ENCODE measurements at places on chromosomes 1 and 21. TPM values are rescaled to one million over a fixed set of nuclear protein-coding genes. Genes with fewer than 3 reads are reported as not detected.

The PAX7 gene
- 0.07 TPM for total RNA-seq

- no peak for DNase-seq
Observed at GRCh38 chr1:149936992-149937705, 470 bp upstream of the MTMR11 start.

- DNase-seq, result no peak
Observed at GRCh38 chr1:192993426-192994085, 65.6 kb downstream of the UCHL5 start.

DNA sequence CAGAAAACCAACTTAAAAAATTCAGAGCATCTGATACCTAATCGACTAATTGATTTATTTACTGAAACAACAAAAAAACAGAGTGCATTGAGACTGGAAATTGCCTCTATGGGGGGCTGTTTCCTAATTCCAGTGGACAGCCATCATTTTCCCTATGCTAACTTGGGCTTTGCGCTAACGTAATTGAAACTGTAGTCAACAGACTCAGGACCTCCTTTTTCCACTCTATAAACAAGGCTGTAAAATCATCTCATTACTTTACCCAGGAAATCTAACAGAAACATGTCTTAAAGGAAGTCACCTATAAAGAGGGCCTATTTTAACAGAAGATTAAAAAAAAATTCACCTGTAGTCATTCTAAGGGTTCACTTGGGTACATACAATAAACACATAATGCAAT is 2.1 kb downstream of the ERG start:
- no peak for DNase-seq

The ADAMTS4 gene
- 12.3 TPM for total RNA-seq

The CD84 gene
- total RNA-seq, result not detected

GRCh38 chr1:112406771-112407170 is 10.8 kb downstream of the CTTNBP2NL start:
- DNase-seq, result no peak

GRCh38 chr1:192735298-192735915 is 73.4 kb upstream of the RGS2 start:
- no peak for DNase-seq

GRCh38 chr1:95551201-95551600 is 317.2 kb downstream of the RWDD3 start:
- DNase-seq, result no peak

GRCh38 chr1:220511179-220511578 is 16.8 kb upstream of the MARK1 start:
- no peak for DNase-seq

The S100A1 gene
- total RNA-seq, result 35.4 TPM

- no peak for DNase-seq
Observed at GRCh38 chr1:182335771-182336566, 55.6 kb downstream of the GLUL start.

The SPRR3 gene
- not detected for total RNA-seq

The DPT gene
- total RNA-seq, result not detected

DNA sequence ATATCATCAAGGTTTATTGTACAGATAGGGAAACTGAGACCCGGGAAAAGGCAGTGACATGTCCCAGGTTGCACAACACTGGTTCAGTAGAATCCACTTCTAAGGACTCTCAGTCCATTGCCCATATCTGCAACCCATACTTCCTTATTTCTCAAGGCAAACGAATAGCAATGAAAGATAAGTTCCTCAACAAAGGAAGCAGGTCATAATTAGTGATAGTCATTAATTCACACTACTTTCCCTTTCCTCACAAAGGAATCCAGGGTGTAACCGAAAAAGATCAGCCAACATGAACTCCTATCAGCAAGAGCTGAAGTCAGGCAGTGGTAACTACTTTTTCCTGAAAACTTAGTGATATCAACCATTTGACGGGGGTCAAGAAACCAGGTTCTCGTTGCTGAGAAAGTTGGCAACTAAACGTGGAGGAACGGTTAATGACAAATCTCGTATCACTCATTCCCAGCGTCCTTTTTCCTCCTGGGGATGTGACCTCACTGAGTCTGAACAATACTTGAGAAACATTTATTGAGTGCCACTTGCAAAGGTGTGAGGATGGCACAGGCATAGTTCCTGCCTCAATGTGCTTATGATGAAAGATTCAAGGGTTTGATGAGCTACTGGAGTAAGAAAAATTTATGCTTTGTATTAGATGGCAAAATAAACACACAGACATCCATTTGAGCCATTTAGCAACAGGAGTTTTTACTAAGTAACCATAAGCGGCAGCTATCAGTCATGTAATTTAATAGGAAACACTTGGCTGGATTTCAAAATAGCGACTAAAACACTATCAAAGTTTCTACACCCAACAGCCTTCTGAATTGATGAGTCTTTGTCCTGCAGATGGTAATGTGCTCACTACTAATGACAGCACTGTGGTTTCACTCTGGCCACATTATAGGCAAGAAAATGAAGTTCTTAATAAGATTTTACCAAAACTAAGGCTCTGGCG is 82.3 kb downstream of the PLPP3 start:
- DNase-seq, result no peak

GRCh38 chr1:98854137-98854536 is 150.5 kb downstream of the PLPPR5 start:
- no peak for DNase-seq

DNA sequence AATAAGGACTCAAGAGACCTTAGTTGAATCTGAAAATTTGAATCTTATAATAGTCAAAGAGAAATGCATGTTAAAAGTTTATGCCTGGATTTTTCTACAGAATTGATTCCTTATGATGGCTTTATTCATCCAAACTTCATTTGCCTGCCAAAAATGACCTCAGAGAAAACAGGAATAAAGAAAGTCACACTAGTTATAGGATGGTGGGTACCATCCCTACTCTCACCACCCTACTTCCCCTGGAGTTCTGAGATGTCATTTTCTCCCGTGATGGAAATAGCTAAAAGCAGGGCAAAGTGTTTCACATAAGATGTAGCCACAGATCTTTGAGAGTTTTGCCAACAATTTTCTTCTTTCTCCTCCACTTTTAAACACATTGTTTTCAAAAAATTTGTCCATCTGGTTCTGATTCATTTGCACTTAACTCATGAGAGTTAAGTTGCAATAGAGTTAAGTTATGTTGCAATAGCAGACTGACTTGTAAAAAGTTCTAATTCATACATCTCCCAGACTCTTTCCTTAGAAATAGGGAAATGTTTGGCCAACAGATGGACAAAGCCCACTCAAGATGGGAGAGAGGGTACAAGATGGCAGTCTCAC is 384.6 kb downstream of the PLPP3 start:
- no peak for DNase-seq

The OR2L13 gene
- total RNA-seq, result not detected

The KLF17 gene
- 10.9 TPM for total RNA-seq

- DNase-seq, result no peak
Observed at GRCh38 chr1:38287547-38287946, 241.0 kb upstream of the POU3F1 start.

DNA sequence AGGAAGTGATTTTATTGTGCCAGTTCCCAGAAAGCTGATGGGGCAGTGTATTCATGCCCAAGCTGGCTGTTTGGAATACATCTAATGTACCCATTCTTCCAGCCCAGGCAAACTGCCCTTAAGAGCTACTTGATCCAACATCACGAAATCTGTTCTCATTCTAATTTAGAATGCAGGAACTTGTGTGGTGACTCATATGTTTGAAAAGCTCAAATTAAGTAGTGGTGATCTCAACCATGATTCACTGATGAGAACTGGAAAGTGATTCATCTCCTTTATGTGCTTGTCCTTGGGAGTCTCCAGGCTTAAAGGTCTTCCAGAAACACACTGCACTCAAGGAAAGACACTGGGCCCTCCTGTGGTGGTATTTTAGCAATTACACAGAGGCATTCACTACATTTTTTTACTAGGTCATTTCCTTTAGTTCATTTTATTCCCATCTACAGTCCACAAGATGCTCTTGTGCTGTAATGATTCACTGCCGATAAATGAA is 65.4 kb downstream of the RPE65 start:
- no peak for DNase-seq

Measured in glutamatergic neuron (in vitro differentiated cells).